Fibroblast of villous mesenchyme (primary cell): ENCODE measurements at places on chromosomes 11 and 22.
A peak's percentile ranks its signal among the peaks of the same experiment; 100 is the strongest.

DNA sequence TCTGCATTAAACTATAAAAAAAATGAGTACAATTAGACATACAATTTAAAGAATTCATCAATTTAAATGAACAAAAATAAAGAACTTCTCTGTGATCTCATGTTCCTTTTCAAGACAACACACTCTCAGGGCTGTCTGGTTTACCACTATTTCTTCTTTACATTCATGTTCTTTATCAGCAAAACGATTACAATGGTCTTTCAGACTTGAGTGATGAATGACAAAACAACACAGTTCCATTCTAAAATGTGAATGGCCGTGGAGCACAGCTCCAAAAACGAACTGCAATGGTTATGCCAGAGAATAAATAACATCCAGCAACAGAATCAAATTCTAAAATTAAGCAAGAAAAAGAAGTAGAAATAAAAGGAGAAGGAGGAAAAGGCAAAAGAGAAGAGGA lies 113.1 kb downstream of the CADM1 start:
- no peak for DNase-seq

DNA sequence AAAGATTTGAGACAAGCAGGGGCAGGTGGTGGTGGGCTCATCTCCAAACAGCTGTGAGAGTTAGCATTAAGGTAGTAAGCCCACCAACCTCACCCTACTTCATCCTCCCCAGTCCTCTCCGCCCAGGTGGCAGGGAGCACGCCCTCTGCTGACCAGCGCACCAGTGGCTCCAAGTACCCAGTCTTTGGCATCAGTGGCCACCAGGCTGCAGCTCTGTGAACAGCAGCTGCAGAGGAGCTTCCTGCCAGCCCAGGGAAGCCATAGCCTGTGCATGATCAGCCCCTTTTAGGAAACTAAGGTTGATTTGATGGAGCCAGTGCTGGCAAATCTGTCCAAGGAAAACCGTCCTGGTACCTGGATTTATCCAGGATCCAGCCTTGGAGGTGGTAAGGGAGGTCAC lies 21.7 kb downstream of the CAVIN3 start:
- peak; percentile 52 for DNase-seq

DNA sequence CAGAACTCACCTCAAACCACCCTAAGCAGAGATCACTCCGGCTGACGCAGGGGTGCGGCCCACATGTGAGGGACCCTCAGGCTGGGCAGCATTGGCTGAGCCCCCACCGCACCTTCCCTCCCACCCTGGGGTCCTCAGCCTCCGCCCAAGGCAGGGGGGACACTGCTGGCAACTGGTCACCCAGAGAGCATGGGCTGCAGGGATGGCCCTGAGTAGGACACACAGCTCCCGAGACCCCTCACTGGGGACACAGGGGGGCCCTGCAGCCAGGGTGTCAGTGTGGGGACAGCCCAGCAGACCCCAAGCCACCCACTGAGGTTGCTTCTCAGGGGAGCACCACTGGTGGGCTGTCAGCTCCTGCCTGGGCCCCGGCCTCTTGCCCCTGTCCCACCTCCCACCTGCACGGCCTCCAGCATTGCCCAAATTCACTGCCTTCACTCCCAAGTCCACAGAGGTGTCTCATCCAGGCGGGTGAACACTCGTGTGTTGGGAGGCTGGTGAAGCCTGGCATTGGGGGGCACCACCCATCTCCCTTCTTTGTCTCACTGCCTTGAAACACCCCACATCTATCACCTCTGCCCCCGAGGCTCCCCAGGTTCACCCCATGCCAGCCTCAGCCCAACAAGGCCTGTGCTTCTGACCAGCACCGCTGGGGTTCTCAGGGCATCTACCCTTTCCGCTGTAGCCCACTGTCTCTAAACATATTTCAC lies 4.7 kb downstream of the C11orf21 start:
- no peak for DNase-seq

- DNase-seq: no peak
Measured at GRCh38 chr11:2526808-2527381, 82.1 kb downstream of the KCNQ1 start.

- DNase-seq: no peak
Measured at GRCh38 chr11:16012125-16012751, 344.1 kb downstream of the SOX6 start.

DNA sequence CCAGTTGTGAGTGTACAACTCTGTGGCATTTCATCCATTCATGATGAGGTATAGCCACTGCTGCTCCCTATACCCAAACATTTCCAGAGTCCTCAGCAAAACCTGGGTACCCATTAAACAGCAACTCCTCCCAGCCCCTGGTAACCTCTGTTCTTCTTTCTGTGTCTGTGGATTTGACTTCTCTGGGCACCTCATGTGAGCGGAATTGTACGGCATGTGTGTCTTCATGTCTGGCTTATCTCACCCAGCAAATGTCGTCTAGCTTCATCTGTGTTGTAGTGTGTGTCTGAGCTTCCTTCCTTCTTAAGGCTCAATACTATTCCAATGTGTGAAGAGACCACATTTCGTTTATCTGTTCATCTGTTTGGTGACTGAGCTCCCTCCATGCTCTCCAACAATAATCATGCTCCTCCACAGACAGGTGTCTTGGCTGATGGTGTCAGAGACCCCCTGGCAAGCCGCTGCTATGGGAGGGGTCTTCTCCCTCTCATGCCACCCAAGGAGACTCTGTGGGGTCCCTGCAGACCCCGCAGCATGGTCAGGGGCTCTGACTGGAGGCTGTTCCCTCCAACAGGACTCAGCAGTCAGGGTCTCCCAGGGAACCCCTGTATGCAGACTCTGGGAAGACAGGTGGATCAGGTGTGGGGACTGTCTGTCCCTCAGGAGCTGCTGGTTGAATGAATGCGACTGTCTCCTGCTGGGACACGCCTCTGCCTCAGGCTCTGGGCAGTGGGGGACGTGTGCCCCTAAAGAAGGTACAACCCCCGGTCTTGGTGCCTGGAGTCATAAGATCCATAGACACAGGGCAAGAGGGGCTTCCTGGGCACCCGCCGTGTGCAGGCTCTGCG lies 52.7 kb downstream of the SMIM38 start:
- no peak for DNase-seq

- DNase-seq: peak; percentile 65
Measured at GRCh38 chr11:101618709-101619108, 34.9 kb upstream of the TRPC6 start.

DNA sequence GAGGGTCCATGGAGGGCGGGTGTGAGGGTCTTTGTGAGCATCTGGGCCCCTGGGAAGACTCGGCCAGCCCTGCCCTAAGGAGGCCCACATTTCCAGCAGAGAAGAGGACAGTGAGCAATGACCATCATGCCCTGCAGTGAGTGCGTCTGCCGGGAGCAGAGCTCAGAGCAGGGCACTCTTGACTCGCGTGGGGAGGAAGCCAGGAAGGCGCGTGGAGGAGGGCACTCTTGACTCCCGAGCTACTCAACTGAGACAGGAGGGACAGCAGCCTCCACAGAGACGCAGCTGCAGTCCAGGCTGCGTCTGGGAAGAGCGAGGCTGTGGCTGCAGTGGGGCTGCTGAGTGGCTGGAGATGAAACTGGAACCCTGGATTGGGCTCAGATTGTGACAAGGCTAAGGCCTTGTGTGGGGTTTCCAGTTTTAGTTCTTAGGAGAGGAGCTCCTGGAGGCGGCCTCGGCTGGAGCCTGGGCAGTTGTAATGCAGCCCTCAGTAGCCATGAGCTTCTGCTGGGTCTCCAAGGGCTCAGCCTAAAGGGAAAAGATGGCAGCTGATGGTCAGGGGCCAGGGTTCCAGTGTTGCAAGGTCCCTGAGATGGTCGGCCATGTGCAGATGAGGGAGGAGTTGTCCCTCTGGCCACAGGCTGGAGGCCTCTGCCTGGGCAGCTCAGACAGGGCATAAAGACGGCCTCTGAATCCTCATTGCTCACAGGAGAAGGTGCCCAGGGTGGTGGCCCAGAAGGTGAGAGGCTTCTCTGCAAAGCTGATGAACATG lies 264.7 kb upstream of the B3GAT1 start:
- DNase-seq: no peak

DNA sequence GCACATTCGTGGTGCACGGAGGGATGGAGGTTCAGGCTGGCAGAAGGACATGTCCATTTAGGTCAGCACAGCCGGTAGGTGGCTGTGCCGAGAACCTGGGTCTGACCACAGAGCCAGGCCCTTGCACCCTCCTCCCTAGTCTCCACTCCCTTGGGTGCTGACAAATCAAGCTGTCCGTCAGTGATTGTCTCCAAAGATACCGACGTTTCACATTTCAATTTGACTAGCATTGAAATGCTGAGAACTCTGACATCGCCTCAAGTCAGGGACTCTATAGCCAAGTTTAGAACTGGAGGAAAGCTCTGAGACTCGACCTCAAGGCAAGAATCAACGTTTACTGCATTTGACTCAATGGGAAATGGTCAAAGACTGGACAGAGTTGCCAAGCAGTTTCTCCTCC lies 1321.1 kb downstream of the TBC1D22A start:
- no peak for DNase-seq

DNA sequence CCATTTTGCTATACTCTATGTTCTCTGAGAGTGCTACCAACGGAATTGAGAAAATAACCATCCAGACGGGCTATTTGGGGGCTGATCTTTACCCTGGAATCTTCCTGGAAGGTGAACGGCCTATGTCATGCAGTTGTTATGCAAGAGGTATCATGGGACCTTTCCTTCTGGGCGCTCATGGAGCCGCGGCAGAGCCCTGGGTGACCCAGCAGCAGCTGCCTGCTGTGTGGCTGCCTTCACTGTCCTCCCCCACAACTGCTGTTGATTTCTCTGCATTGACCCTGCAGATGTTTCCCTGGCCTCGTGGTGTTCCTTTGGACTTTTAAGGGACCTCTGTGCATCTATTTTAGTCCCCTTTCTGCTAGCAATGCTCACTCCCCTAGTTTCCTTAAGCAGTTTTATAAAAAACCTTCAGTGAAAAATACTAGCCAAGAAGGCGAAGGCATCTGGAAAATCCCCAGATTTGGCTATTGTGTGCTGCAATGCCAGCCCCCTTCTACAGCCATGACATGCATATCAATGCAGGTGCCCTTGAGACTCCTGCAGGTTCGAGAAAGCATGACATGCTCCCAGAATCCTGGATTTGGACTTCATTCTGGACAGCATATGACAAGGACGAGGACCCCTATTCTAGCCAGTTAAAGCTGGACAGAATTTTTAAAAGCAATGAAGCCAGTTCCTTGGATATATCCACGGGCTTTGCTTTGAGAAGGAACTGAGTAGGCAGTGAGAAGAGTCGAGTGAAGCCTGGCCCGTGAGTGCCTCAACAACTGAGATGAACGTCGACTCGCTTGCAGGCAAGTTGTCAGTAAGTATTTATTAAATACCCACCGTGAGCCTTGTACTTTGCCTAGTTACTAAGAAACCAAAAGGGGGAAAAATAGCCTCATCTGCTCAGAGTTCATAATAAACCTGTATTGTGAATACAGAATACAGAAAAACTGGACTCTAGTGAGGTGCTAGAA lies at the start of gene SLC25A18:
Gene SLC25A18 (plus strand): TSS at position 593 of the 965 bp plus-strand sequence. CDS start 16,447 bp downstream, outside the sequence.
- peak; percentile 86 for DNase-seq

DNA sequence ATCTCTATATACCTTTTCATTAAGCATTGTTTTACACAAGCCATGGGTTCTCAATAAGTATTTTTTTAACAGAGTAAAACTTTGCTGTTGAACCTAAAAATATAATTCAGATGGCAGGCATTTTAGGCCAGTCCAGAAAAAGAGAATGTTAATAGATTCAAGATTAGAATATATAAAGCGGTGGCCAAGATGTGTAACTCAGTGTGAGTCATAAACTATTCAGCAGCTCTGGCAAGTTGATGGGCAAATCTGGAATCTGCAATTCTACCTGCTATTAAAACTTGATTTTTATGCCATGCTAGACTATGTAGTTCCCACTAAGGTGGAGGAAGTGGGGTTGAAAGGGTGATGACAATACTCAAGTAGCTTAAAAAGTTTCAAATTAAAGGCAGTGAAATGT lies 45.4 kb downstream of the CASP12 start:
- DNase-seq: no peak

DNA sequence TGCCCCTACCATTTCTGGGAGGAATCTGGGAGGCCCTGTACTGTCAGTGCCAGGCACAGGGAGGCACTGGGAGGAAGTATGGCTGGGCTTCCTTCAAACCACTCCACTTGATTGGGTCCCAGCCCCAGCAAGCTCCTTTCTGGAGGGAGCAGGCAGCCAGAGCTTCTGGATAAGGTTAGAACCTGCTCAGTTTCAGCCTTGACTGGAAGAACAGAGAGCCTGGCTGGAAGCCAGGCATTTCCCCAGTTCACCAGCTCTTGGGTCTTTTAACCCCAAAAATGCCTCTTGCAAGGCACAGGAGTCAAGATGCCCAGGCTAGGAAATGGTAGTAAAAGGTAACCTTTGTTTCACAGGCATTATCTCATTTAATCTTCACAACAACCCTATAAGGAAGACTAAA lies 9.0 kb upstream of the KCTD14 start:
- DNase-seq: no peak

DNA sequence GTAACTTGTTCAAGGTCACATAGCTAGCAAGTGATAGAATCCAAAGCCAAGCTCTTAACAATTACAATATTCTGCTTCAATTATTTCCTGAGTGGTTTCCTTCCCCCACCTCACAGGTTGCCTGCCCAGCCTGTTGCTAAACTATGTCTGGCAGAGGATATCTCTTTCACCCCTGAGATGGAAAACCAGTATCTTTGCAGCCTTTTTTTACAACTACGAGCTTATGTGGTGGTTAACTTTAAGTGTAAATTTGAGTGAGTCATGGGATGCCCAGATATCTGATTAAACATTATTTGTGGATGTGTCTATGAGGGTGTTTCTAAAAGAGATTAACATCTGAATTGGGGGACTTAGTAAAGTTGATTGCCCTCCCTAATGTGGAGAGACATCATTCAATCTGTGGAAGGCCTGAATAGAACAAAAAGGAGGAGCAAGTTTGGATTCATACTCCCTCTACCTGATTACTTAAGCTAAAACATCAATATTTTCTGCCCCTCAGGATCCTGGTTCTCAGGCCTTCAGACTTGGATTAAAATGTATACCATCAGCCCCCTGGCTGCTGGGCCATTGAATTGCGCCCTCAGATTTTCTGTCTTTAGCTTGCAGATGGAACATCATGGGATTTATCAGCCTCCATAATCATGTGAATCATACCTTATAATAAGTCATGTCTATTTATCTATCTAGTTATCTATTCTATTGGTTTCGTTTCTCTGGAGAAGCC lies 911.9 kb downstream of the METTL15 start:
- DNase-seq: peak; percentile 70

DNA sequence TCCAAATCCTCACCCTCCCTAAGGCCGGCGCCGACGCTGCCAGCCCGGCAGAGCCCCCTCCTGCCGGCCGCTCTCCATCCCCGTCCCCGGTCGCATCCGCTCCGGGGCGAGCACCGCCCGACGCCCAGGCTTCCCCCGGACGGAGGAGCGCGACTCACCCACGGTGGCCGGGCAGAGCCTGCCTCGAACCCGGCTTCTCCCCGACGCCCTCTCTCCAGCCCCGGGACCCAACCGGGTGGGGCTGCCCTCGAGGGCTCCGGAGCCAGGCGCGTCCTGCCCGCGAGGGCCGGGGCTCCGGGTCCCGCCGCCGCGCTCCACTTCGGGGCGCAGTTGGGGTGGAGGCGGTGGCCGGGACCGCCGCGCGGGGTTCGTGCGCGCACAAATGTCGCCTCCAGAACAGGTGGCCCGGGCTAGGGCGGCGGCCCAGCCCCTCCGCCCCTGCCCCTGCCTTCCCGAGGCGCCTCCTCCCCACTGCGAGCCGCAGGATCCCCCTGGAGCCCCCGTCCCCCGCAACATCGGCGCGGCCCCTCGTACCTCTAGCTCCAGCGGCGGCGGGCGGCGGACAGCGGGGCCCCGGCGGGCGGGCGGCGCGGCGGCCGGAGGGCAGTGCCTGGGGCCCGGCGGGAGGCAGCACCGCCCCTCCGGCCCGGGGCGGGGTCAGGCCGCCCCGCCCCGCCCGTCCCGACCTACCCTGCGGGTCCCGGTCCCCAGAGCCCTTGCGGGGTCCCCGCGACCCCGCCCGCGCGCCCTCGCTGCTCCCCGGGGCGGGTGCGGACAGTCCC lies at the start of gene A4GALT:
Gene A4GALT (minus strand): TSS at position 608 of the 782 bp plus-strand sequence. CDS start 26,919 bp downstream, outside the sequence.
- no peak for DNase-seq

- peak; percentile 45 for DNase-seq
Measured at GRCh38 chr11:123132881-123133280, 62.2 kb downstream of the CLMP start.
